ENCODE measurements at places on chromosomes 3 and 15.

- no peak for DNase-seq
These were observed 2.5 kb downstream of the ATG7 start for GRCh38 chr3:11274566-11275142.

DNA sequence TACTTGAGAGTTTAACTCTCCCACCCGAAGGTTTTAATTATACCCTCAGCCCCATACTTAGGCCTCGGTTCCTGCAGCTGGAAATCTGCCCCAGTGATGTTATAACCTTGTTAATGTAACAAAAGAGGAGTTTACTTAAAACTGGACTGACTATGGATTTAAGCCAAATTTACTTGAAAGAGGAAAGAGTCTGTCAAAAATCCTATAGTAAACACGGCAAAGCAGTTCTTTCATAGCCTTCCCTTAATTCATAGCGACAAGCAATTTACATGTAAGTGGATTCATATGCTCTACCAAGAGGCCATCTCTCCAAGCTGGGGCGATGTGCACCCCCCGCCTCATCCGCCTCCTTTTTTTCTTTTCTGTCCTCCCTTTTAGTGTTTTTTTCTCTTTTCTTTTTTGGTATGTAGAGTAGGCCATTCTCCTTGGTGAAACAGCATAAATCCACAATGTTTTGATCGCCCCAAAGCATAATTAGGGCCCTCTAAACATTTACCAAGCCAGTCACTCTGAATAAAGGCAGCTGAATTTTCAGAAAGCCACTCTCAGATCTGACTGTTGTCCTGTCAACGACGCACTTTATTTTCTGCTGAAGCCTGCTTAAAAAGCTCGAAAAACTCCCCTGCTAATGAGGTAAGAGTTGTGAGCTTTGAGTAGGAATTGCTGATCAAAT, 373.1 kb upstream of the WNT5A start:
- no peak for DNase-seq

- no peak for DNase-seq
These were observed 116.7 kb downstream of the FNDC3B start for GRCh38 chr3:172155897-172156585.

DNA sequence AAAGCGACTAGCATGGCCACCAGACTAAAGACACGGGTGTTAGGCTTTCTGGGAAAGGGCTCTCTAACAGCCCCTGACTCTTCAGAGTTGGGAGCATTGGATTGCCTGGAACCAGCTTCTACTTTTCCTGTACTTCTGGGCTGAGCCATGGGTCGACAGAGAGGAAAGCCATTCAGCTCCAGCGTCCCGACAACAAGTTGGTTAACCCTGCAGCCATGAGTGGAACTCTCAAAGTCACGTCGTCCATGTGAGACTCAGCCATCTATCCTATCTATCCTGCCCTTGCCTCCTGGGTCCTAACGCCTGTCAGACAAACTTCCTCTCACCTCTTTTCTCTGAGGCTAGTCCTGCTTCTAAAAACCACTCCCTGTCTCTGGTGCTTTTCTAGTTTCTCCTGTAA, 32.6 kb upstream of the TBC1D5 start:
- no peak for DNase-seq
